ENCODE measurements at places on chromosomes 7 and 10.
A peak's percentile ranks its signal among the peaks of the same experiment; 100 is the strongest.

DNA sequence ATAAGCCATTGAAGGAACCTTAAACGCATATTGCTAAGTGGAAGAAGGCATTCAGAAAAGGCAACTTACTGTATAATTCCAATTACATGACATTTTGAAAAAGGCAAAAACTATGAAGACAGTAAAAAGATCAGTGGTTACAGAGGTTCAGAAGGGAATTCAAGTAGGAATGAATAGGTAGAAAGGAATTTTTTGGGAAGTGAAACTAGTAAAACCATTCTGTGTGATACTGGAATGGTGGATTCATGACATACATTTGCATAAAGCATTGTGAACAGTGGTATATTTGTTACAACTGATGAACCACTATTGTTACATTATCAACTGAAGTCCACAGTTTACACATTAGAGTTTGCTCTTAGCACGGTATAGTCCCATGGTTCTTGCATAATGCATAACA lies 114.2 kb upstream of the GPR22 start:
- no peak for DNase-seq

DNA sequence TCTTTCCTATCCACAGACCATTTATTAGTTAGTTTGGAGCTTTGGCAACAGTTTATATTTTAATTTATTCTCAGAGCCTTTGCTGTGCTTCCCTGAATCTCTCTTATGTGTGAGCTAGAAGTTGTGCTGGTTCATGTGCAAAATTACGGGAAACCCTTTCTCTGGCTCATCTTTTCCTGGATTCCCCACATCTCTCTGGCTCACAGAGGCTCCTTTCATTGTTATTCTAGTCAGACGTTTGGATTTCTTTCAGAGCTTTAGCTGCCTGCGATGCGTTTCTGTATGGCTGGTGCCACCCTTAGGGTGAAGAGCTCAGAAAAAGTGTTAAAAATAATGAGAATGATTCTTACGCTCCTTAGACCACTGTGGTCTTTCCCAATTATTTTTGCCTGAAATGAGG lies 53.3 kb downstream of the TPST1 start:
- DNase-seq: no peak

DNA sequence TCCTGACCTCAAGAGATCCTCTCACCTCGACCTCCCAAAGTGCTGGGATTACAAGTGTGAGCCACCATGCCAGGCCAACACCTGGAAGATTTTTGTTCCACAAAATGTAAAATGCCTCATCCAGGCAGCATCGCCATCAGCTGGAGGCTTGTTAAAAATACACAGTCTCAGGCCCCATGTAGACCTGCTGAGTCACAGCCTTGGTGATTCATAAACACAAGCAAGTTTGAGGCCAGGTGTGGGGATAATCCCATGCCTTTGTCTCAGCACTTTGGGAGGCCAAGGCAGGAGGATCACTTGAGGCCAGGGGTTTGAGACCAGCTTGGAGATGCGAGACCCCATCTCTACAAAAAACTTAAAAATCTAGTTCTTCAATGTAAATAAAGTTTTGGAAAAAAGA lies 49.1 kb upstream of the FOXK1 start:
- no peak for DNase-seq

- no peak for DNase-seq
Measured at GRCh38 chr7:151744656-151745638, 132.0 kb downstream of the PRKAG2 start.

DNA sequence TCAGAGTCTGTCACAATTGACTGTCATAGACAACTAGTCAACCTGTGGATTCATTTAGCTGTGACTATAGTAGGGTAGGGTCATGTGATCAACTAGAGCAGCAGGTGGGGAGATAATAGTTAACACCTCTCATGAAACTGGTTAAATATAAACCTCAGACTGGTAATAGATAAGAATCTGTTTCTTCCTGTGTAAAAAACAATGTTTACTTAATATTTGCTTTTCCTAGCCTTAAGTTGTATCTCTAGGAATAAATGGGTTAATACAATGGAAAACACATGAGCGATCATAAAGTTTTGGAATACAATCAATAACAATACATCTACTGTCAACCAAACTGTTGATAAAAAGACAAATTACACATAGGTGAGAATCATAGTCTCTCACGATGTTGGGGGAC lies 43.4 kb upstream of the ITGB8 start:
- no peak for DNase-seq

- DNase-seq: no peak
Measured at GRCh38 chr10:58734664-58735063, 222.0 kb downstream of the BICC1 start.

GRCh38 chr7:89054361-89054760 lies 258.8 kb upstream of the TEX47 start:
- DNase-seq: no peak

- no peak for DNase-seq
Measured at GRCh38 chr10:1123198-1123597, 67.0 kb downstream of the WDR37 start.

DNA sequence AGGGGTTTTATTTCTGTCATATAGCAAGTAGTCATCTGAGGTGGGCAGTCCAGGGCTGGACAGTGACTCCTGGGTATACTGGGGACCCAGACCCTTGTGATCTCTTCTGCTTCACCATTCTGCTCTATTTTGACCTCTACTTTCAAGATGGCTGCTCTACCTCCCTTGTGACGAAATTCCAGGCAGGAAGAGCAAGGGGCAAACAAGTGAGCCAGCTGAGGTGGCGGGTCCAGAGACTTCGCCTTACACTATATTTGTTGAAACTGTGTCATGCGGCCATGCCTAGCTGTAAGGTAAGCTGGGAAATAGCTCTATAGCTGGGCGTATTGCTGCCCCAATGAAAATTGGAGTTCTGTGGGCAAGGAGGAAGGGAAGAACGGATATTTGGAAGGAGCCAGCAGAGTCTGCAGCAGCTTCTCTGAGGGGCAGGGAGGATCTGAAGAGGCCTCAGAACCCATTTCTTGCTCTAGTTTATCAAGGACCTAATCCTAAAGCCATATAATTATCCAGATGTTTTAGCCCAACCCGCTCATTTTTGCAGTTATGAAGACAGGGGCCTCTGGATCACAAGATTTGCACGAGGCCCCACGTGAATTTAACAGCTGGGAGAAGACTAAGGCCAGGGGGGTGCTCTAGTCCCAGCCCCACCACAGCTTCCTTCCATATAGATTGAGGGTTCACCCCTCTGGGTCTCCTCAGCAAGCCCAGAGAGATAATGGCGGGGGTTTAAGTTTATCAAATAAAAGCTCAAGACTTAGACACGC lies 7.7 kb upstream of the CPA1 start:
- no peak for DNase-seq

GRCh38 chr7:26489391-26489790 lies 197.7 kb downstream of the SNX10 start:
- DNase-seq: no peak

DNA sequence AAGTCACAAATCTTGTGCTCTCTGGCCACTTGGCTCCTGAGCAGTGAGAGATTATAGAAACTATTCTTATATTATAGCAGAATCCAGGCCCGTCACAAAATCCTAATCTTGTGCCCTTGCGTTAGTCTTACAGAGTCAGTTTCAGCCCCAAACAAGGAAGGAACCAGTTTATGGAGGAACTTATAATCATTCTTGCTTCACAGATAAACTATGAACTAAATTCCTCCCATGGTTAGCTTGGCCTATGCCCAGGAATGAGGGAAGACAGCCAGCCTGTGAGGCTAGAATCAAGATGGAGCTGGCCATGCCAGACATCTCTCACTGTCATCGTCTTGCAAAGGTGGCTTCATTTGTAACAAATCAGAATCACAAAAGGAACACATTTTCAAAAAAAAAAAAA lies 199.7 kb upstream of the PITRM1 start:
- DNase-seq: no peak

- no peak for DNase-seq
Measured at GRCh38 chr10:76127984-76128589, 696.7 kb downstream of the LRMDA start.

GRCh38 chr7:7977774-7978173 lies 9.2 kb downstream of the GLCCI1 start:
- DNase-seq: no peak

DNA sequence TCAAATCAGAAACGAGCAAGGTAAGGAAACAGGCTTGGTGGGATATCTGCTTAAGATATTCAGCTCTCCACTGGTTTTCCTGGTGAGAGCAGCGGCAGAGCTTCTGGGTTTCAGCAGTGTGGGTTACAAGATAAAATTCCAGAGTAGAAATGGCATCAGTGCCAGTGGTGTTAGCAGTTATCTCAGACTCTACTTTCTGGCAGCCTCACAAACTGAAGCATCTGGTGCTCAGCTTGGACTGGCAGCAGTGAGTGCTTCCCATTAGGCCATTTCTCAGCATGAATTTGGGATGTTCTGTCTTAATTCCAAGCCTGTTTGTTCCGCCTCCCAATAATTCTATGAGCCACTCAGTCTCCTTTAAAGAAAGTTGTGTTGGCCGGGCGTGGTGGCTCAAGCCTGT lies 6.9 kb upstream of the GSTO2 start:
- no peak for DNase-seq

DNA sequence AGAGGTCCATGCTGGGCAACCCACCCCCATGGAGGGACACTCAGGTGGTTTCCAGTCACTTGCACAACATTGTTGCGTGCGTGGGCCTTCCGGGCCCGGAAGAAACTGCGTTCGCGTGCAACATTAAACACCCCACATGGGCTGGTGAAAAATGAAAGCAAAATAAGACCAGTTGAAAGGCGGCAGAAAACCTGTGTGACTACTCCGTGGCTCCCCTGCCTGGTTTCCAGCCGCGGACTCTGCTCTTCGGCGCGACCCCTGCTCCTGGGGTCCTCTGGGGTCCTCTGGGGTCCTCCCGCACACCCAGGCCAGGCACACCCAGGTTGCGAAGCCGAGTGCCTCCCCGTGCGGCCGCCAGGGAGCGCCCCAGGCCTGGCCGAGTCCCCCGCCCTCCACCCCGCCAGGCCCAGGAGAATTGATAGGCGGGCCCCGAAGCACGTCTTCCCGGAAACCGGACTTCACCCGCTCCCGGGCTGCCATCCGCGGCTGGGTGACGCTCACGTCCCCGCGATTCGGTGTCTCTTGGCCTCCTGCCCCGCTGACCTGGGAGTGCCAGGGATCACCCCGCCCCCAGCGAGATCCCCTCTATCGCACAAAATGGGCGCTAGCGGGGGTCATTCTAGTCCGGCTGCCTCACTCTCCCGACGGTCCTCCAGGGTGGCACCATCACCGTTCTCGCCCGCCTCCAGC lies 1.9 kb upstream of the SH2D4B start:
- peak; percentile 53 for DNase-seq

GRCh38 chr7:104862719-104863118 lies 151.3 kb upstream of the KMT2E start:
- no peak for DNase-seq
